ENCODE measurements at places on chromosomes 16 and 17.
A peak's percentile ranks its signal among the peaks of the same experiment; 100 is the strongest.

DNA sequence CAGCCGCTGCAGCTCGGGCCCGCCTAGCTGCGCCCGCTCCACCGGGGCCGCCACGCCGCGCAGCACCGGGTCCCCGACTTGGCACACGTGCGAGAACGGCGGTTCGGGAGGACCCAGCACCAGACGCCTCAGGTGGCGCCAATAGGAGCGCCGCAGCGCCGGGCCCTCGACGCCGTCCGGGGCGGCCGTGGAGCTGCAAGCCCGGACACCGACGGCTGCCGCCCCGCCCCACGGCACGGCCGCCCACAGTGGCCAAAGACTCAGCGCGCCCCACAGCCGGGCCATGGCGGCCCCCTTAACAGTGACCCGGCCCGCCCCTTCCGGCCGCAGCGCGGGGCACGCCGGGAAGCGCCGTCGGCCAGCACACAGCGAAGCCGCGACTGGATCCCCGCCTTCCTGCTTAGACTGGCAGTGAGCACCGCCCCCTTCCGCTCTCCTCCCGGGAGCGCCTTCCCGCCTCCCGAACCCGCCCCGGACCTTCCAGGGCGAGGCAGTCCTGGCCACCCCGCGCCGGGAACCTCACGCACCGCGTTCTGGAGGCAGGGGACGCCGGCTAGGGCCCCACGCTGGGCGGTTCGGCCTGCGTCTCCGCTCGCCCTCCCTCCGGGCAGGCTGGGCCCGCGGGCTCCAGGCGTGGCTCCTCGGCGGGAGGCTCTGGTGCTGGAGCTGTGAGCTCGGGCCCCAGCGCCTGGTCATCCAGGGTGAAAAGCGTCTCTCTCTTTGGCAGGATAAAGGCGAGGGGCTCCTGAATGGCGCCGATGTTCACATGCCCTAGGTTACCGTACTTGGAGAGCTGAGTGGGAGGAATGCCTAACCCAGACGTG, at the start of gene PDF:
PDF (minus strand) TSS at position 303 of the 824 bp plus-strand sequence; CDS start at position 285, 18 bp downstream.
- peak; percentile 85 for DNase-seq

- no peak for DNase-seq
Observed at GRCh38 chr17:28726226-28726626, at the start of gene TLCD1. TLCD1 (minus strand) TSS chr17:28726233; CDS start chr17:28726097, 136 bp downstream.

DNA sequence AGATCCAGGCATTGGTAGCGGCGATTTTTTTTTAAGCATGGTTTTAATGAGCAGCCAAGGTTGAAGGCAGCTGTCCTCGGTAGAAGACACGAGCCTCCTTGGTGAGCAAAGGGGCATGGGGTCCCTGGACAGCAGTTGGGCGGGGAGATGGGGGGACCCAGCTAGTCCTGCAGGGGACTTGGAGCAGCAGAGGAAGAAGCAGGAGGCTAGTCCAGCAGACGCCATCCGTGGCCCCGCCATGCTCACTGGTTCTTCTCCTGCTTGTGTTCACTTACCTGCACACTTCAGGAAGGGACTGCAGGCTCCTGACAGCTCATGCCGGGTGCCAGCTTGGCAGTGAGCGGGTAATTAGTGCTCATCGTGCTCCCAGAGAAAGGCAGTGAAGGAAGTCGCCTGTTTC, 130.2 kb upstream of the CDH5 start:
- no peak for DNase-seq

DNA sequence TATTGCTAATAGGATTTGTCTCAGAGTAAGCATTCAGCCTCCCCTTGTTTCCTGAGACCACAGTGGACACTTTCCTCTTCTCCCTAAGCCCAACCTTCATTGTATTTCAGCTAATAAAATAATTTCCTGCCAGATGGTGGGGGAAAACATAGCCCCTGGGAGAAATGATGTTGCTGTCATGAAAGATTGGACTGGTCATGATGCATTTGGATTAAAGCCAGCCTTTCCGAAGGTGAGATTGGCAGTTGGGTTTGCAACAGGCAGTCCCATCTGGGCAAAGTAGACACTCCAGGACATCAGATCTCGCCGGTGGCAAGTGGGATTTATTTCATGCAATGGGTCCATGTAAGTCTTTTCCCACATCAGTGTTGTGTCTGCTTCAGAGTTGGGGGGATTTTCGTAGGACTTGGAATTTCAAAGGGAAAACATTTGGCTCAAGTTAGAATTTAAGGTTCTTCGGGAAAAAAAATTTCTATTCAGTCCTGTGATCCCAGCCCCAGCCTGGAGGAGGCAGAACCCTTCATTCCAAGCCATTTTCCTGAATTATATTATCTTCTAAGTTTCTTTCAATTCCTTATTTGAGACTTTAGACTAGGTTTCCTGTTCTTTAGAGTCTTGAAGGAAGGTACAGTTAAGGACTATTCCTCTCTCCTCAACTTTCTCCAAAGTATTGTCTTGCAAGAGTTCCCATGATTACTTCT, 391.7 kb downstream of the XYLT1 start:
- no peak for DNase-seq

DNA sequence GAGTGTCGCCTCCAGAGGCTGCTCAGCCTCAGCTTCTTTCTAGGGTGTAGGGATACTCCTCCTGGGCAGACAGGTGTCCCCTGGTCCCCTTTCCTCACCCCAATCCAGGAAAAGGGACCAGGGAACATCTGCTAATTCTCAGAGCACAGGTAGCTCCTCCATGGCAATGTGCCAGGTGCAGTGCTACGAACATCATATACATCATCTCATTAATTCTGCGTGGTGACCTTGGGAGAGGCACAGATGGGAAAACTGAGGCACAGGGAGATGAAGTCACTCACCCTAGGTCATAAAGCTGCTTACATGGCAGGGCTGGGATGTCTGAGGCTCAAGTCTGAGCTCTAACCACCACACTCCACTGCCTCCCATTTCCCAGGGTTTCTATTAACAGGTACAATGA, 11.7 kb downstream of the HDAC5 start:
- no peak for DNase-seq

GRCh38 chr17:79331492-79331891, 256.9 kb downstream of the ENGASE start:
- no peak for DNase-seq

DNA sequence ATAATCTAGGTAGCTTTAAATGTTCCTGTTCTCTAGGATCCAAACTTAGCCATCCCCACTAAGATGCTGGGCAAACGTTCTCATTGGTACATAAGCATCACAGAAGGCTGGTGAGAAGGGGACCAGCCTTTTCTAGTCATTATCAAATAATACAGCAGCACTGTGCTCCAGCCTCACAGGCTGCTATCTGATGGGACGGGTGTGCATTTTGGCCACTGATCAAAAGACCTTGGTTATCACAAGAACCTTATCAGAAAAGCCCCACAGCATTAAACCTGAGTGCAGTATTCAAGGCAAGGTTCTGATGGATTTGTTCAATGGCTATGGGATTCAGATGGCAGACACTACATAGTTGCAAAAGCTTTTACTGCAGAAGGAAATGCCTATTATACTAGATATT, 19.1 kb upstream of the KPNB1 start:
- DNase-seq: no peak

DNA sequence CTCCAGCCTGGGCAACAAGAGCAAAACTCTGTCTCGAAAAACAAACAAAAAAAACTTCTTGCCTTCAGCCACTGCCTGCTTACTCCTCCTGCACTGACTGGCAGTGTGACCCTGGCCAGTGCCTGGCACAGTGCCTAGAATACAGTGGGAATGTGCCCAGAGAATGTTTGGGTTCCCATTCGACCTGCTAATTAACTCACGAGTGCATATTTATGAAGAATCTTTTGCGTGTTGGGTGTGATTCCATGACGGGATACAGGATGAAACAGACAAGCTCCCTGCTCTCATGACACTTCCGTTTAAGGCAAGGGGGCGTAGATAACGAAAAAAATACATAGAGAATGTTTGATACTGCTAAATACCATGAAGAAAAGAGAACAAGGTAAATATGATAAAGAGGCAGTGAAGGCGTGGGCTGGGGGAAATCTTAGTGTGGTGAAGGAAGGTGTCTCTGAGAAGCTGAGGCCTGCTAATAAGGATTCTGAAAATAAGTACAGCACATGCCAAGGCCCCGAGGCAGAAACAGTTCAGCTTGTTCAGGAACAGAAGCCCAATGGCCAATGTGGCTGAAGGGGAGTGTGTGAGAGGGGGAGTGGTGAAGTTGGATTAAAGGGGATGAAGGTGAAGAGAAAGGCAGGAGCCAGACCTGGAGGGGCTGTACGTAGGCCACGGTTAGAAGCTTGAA, 4.3 kb downstream of the ABI3 start:
- no peak for DNase-seq

DNA sequence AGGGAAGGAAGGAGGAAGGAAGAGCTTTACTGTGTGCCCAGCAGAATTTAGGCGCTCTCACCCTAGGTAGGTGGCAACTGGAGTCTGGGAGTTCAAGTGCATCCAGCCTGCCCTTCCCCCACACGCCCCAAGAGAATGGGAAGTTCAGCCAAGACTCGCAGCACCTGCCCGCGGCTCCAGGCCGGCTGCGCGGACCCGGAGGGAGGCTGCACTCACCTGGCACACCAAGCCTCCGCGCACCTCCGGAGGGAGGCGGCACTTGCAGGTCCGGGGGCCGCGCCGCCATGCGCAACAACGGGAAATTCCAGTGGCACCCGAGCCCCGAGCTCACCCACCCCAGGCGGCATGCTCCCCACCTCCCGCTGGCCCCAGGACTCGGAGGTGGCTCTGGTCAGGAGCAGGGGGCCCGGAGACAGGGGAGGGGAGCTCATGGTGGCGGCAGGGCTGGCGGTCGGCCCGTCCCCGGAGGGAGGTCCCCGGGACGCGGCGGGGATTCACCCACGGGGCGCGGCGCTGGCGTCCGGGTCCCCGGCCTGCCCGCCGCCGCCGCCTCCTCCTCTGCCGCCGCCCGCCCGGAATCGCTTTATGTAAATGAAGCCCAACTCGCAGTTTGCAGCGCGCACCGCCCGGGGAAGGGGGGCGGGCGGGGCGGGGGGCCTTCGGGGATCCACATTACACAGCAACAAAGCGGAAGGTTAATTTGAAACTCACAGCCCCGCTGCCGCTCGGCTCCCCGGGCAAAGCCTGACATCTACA, at the start of gene ZFHX3:
ZFHX3 (minus strand) TSS at position 593 of the 756 bp plus-strand sequence. CDS start 87,983 bp downstream, outside the sequence.
- no peak for DNase-seq

GRCh38 chr17:62884781-62885180, 76.7 kb upstream of the MARCHF10 start:
- no peak for DNase-seq

DNA sequence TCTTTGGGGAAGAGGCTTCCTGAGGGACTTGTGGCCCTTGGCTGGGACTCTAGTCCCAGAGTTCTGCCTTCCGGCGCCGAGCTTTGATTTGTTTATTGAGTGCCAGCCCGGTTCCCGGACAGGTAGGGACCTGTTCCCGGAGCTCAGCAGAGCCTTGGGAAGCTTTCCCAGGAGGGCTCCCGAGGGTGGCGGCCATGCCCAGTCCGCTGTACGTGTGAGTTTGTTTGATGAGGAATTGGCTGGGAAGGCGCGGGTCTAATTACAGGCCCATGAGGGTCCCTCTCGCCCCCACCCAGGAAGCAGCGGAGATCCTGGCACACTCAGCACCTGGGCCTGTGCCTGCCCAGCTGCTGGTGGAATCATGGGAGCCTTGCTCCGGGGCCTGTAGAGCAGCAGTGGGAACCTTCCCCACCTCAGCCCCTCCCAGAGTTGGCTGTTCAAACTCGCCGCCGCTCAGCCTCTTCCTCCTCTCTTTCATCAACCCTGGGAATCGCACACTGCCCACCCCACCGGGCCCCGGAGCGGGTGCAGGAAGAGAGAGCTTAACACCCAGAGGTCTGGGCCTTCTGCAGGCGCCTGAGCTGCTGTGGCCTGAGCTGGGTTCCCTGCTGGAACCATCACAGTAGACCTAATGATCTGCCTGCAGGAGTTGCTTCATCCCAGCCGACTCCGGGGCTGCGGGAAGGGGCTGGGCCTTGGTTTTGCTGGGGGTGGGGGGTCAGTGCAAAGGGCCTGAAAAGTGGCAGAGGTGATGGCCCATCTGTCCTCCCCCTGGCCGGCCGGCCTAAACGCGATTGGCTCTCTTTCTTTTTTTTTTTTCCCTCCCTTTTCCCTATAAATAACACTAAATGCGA, 313.7 kb downstream of the SEC14L1 start:
- DNase-seq: no peak

- no peak for DNase-seq
Observed at GRCh38 chr17:41511116-41511515, 5.7 kb upstream of the KRT13 start.

- DNase-seq: no peak
Observed at GRCh38 chr17:7329997-7330637, 982 bp upstream of the NEURL4 start.

- DNase-seq: no peak
Observed at GRCh38 chr16:9199751-9200150, 108.3 kb downstream of the HAPSTR1 start.

GRCh38 chr16:55495616-55496289, 13.1 kb upstream of the LPCAT2 start:
- DNase-seq: no peak

DNA sequence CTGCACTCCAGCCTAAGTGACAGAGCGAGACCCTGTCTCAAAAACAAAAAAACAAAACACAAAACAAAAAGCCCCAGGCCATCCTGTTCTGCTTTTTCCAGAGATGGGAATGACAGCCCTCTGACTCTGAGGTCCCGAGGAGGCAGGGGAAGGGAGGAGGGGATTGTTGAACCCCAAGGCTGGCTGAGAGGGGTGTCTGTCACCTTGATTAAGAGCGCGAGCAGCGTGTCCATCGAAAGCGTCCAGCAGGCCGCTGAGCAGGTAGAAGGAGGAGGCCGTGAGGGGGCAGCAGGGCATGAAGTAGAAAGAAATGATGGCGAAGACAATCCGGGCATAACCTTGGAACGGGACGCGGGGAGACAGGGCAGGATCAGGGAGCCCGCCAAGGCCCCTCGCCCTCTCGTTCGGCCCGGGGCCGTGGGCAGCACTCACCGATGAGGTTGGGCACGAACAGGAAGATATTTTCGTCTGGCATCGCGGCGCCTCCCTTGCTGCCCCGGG, 593 bp downstream of the CDIPT start:
- DNase-seq: no peak

DNA sequence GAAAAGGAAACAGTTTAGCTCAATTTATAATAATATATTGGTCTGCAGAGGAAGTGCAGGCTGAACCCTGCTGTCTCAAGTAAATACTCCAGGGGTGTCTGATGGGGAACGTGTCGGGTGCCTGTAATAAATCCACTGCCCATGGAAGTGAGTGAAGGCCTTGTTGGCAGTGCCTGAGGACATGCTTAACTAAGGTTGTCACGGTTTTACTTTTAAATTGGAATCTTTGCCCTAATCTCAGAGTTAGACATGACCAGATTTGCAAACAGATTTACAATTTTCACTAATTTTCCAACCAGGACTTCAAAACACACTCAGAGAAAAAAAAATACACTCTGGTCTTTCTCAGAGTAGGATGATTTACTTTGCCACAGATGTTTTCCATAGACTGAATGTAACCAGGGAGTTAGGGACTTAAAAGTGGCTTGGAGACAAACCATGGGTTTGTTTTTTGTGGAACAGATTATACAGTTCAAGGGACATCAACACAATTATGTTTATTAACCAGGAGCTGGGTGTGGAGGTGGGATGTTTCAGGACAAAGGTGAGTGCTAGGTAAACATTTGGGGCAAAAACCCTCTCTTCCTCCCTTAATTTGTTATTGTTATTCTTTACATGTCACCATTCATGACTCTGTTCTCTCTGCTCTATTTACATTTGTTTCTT, 144.5 kb downstream of the FTO start:
- DNase-seq: no peak

GRCh38 chr17:9239246-9239792, 218.0 kb downstream of the NTN1 start:
- DNase-seq: no peak

- no peak for DNase-seq
Observed at GRCh38 chr17:28567604-28568003, 3.7 kb downstream of the PIGS start.

Data from CMK (cell line).